T-helper 9 cell (primary cell): ENCODE measurements at places on chromosomes 4 and X.

- no peak for DNase-seq
Observed at GRCh38 chr4:185920691-185921260, 108.8 kb upstream of the SORBS2 start.

DNA sequence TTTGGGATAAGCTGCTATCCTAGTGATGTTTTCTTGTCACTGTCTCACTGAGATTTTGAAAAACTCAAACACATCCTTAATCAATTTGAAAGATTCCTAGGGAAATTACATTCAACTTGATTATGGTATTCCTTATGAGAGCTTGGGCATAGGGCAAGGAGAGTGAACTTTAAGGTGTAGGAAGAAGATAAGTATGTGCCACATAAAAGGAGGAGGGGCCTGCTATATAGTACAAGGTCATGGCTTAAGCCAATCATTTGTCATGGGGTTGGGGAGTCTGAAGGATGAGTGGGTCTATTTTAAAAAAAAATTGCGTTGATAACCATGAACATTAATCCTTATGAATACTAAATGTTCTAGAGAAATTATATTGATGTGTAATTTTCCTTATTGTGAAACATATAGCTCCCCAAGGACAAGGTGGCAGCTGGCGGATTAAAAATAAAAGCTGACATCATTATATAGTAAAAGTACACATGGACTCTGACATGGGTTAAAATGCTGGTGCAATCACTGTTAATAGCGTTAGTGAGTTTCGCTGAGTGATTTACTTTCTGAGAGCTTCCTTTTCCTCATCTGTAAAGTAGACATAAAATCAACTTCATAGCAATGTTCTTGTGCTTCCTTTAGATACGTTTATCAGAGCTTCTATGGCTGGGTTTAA is 17.4 kb downstream of the GALNT7 start:
- no peak for DNase-seq

- no peak for DNase-seq
Observed at GRCh38 chrX:10611441-10612090, 8.8 kb downstream of the MID1 start.

DNA sequence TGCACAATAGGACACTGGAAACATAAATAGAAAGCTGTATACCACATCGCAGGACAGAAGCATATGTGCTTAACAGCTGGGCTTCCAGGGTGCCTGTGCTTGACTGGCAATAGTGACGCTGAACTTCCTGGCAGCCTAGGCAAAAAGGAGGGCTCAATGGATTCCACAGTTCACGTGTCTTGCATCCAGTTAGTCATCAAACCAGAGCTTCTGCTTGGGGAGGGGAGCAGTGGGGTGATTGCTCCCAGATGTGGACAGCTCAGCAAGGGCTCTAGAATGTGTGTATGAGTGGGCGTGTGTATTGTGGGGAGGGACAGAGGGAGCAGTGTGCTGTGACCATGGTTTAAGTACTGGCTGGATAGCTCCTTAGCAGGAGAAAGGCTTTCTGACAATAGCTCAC is 2.3 kb downstream of the PRRG3 start:
- no peak for DNase-seq

- DNase-seq: no peak
Observed at GRCh38 chr4:55351824-55352223, 5.8 kb downstream of the SRD5A3 start.

DNA sequence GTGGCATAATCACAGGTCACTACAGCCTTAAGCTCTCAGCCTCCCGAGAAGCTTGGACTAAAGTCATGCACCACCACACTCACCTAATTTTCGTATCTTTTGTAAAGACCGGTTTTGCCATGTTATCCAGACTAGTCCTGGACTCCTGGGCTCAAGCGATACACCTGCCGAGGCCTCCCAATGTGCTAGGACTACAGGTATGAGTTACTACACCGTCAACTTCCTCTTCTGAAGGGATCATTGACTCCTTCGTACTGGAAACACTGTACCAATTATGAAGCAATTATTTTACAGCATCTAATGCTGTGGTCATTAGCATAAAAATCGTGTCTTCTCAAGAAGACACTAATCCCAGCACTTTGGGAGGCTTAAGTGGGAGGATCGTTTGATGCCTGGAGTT is 35.2 kb downstream of the PDS5A start:
- DNase-seq: no peak

DNA sequence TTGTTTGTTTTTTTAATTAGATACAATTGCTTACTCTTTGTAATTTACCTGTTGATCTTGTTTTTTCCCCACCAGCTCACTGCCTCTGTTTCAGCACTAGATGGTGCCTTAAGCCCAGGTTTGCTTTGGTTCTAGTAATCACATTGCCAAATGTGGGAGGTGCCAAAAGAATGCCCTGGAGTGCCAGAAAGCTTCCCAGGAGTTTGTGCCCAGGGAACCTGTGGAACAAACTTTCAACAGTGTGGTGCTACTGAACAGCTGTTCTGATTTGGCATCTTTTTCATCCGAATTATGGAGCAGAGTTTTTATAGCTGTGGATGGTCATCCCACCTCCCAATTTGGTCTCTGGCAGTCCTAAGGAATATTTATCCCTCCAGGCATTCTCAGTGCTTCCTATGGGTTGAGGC is 1000.7 kb downstream of the STIM2 start:
- DNase-seq: no peak

- no peak for DNase-seq
Observed at GRCh38 chrX:115949900-115950822, 220.4 kb upstream of the AGTR2 start.

DNA sequence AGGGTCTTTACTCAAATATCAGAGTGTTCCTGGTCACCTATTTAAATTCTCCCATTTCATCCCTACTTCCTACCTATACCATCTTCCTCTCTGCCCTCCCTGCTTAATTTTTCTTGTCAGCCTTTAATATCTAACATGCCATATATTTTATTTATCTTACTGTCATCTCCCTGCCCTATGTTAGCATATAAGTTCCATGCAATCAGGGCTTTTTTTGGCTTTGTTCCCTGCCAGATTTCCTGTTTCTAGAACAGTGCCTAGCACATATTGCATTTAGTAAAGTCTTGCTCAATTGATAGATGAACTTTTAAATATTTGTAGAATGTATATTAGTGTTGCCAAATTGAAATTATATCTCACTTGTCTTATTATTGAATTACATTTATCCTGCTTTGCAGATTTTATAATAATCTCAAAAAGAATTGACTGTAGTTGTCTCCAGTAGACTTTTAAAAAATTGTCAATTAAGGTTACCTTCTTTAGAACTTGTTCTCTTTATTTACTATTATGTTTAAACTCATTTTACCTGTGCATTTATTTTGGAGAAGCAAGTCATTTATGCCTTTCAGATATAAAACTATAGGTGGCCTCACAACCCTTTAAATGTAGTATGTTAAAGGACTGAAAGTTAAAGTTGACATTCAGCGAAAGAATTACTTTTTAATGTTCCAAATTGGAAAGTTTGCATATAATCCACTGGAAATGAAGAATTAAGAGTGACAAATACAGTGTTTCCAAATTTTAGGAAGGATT is 108.2 kb upstream of the BMPR1B start:
- no peak for DNase-seq

DNA sequence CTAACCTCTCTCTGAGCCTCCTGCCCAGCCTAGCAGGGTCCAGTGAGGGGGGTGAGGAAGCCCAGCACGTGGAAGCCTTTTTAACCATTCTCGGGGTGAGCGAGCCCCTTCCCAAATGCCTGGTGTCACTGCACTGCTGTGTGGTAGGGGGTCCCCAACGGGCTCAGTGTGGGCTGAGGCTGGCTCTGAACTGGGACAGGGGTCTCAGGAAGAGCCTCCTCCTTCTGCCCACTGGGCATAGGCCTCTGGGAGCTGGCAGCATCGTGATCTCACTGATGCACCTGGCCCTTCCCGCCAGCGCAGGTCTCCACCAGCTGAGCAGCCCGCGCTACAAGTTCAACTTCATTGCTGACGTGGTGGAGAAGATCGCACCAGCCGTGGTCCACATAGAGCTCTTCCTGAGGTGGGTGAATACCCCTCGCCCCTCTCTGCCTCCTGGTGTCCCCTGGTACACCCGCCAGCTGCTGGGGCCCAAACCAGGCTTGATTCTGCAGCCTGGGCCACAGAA is 12.6 kb downstream of the HTRA3 start:
- DNase-seq: no peak

DNA sequence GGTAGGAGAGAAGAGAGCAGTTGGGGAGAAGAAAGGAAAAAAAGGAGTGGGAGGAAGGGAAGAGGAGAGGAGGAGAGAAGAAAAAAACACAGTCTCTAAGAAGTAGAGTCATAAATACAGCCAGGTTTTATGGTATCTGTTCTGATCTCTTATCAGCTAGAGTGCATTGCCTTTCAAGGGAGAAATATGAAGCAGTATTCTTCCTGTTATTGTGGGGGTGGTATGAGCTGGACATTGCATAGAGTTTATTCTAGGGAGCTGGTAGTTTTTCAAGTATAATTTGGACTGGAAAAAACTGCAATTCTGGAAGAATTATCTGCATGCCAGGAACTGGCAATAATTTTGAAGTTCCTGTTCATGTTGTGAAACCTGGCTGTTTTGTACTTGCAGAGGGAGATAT is 54.9 kb upstream of the TAB3 start:
- no peak for DNase-seq

- no peak for DNase-seq
Observed at GRCh38 chr4:138938366-138938690, 77.3 kb upstream of the NOCT start.

DNA sequence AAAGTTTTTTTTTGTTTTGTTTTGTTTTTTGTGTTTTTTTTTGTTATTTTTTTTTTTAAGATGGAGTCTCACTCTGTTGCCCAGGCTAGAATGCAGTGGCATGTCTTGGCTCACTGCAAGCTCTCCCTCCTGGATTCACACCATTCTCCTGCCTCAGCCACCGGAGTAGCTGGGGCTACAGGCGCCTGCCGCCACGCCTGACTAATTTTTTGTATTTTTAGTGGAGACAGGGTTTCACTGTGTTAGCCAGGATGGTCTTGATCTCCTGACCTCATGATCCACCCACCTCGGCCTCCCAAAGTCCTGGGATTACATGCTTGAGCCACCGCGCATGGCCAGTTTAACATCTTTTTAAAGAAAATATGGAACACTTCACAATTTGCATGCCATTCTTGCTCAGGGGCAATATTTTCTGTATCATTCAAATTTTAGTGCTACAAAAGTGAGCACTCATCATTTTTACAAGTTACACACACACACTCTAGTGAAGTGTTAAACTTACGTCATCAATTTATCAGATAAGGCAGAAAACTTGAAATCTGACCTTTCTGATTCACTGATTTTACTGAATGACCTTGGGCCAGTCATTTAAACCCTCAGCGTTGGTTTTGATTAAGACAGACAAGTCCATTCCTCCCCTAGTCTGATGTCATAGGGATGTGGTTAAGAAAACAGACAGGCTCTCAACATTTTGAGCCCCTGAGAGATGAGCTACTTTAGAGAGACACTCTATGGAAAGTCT is 61.2 kb downstream of the TRIM2 start:
- no peak for DNase-seq

GRCh38 chrX:119503484-119503861 is 35.2 kb downstream of the SLC25A5 start:
- DNase-seq: no peak

DNA sequence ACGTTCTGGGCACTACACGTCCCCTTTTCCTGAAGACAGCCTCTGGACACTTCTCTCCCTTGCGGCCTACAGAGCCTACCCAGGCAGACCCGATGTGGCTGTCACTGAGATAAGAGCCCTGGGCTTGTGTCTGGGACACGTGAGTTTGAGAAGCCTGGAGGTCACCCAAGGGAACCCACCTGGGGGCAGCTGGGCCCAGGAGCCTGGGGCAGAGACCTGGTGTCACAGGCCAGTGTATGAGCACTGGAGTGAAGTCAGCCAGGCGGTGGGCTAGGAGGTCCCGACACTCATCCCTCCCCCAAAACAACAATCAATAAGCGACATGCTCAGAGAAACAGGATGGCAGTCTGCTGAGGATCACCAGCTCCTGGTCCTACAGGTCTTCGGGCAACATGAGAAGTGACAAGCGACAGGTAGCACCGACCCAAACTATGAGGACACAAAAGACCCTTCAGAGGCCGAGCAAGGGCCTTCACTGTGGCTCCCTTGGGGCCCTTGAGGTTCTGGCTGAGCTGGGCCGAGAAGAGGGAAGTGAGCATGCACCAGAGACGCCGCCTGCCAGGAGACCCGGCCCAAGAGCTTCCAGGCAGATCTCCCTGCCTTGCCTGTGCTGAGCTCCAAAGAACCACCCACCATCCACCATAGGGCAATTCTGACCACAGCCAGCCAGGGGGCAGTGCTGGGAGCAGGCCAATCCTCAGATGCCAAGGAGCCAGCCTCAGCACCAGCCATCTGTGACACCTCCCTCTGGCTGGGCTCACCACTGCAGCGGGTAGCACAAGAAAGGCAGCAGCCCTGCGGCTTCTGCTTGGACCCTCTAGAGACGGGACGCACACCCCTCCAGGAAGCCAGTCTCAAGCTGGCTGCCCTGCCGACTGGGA is 11.0 kb upstream of the DUSP9 start:
- no peak for DNase-seq

DNA sequence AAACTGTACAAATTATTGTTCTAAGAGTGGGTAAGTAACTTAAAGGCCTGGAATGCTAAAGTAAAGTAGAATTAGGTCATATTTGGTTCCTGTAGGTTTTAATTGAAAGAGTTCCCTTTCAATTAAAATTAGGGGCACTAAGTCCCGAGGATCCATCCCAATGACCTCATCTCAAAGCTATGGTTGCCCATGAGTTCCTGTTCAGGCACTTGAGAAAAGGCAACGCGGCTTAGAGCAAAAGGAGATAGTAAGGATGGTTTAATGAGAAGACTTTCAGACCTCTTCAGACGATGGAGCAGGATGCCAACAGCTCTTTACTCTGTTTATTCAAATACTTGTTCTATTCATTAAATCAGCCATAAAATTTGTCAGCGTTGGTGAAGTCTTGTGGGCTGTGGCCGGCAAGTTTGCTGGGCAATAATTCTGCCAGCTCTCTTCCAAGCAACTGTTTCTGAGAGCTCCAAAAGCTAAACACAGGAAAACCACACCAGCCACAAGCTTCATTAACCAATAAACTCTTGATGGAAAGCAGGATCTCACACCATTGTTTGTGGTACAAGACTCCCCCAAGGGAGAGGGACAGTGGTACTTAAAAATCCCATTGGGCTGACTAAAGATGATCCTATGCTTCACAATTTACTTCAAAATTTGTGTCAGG is 167.4 kb downstream of the COL4A6 start:
- DNase-seq: no peak

GRCh38 chr4:129254126-129254525 is 158.2 kb downstream of the C4orf33 start:
- no peak for DNase-seq

DNA sequence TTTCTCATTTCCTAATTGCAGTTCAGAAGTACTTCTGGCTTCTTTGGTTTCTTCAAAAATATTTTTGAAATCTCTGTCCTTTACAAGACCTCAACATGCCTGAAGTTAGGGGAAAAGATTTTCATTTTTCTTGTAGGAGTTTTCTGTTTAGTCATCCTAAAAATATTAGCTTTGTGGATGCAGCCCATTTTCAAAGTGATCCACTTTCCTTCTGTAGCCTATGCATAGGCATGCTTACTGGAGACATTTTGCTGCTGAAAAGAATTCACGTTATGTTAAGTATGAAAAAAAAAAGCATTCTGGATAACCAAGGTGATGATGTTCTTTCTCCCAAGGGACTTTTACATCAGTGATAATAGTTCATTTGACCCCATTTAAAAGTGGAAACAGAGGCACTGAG is 245.6 kb downstream of the THOC2 start:
- DNase-seq: no peak
